ENCODE measurements at places on chromosomes 2 and 18. TPM values are rescaled to one million over a fixed set of nuclear protein-coding genes. Genes with fewer than 3 reads are reported as not detected.

The OR6B2 gene
- total RNA-seq = not detected

The ADGRF3 gene
- not detected for total RNA-seq

The POMC gene
- not detected for total RNA-seq

The HOXD13 gene
- total RNA-seq = 0.15 TPM

The ARHGAP25 gene
- total RNA-seq = not detected
